ENCODE measurements at places on chromosomes 2 and 18.

- no peak for DNase-seq
Observed at GRCh38 chr18:21960189-21960588, 209.2 kb upstream of the GATA6 start.

DNA sequence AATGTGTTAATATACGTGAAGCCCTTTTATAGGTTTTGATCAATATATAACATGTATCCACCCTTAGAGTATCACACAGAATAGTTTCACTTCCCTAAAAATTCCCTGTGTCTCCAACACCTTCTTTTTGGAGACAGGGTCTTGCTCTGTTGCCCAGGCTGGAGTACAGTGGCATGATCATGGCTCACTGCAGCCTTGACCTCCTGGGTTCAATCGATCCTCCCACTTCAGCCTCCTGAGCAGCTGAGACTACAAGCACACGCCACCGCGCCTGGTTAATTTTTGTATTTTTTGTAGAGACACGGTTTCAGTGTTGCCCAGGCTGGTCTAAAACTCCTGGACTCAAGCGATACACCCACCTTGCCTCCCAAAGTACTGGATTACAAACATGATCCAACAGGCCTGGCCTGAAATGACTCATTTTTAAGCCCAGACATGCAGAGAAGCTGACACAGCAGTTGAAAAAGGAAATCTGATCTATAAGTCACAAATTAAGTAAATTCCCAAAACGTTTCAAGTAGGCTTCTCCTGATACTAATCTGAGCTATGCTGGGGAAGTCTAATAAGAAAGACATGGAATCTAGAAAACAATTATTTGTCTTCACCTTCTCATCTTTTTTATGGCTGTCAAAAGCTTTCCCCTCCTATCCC lies 2.9 kb downstream of the DUSP11 start:
- no peak for DNase-seq

GRCh38 chr2:16020389-16021008 lies 80.1 kb downstream of the MYCN start:
- DNase-seq: no peak

DNA sequence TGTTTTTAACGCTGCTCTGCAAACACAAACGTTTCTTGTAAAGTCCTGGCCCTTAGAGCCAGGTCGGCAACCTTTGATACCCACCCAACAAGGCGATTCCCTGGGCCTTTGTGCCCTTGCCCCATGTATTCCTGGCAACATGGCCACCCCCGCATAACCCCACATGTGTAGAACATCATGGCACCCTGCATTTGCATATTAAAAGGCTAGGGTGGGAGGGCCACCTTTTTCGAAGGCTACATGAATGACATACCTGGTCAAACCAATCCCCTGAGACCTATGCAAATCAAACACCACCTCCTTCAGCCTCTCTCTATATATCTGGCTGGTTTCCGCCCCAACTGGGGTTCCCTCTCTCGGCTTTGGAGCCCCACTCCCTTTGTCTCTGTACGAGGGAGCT lies 105.2 kb downstream of the MYO5B start:
- no peak for DNase-seq

DNA sequence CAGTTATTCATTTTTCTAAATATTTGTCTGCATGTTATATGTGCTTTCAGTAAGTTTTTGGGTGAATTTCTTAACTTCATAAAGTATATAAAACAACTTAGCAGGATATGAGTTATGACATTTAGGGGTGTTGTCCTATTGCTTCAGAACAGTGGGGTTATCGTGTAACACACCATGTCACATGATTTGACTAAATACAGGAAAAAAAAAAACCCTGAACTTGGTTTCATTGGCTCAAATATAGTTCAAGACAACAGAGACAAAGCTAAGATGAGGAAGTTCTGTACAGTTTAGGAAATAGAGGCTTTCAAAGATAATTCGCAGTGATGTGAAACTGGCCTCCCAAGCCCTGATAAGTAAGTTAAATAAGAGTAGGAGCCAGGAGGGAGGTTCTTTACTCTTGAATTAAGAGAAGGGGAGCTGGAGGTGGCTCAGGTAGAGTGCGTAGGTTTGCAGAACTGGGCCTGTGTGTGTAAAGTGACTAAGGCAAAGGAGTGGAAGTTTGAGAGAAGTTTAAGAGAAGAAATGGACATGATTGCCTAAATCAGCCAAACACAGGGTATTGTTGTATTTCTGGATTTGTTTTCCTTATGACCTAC lies 53.9 kb downstream of the LIMS1 start:
- no peak for DNase-seq

DNA sequence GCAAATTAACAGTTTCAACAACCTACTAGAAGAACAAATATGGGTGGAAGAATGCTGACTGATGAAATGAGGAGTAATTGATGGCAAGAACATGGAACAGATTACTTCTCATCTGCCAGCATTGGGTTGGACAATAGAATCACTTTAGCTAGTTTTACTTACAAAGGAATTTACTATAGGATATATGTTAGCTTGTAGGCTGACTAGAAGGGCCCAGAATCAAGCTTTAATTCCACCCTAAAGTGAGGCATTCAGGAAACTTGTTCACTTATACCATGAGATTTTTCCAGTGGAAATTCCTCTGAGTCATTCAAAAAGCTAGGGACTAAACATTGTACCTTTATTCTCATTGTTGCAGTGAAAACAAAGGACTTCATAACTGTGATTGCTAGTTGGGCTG lies 5.0 kb upstream of the ZSWIM2 start:
- no peak for DNase-seq

DNA sequence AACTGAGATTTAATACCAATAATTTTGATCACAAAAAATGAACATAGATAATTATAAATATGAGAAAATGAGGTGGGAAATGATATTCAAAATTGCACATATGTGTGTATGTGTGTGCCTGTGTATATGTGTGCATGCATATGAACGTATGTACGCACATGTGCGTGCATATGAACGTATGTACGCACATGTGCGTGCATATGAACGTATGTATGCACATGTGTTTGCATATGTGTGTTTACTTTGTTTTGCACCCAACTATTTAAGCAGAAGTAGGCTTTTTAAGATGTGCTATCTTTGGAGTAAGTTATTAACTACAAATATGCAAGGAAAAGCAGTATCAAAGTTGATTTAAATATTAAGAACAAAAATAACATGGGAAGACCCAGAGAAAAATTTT lies 484.3 kb downstream of the EPHA4 start:
- no peak for DNase-seq

GRCh38 chr2:69113627-69114026 lies 100.6 kb downstream of the ANTXR1 start:
- no peak for DNase-seq

DNA sequence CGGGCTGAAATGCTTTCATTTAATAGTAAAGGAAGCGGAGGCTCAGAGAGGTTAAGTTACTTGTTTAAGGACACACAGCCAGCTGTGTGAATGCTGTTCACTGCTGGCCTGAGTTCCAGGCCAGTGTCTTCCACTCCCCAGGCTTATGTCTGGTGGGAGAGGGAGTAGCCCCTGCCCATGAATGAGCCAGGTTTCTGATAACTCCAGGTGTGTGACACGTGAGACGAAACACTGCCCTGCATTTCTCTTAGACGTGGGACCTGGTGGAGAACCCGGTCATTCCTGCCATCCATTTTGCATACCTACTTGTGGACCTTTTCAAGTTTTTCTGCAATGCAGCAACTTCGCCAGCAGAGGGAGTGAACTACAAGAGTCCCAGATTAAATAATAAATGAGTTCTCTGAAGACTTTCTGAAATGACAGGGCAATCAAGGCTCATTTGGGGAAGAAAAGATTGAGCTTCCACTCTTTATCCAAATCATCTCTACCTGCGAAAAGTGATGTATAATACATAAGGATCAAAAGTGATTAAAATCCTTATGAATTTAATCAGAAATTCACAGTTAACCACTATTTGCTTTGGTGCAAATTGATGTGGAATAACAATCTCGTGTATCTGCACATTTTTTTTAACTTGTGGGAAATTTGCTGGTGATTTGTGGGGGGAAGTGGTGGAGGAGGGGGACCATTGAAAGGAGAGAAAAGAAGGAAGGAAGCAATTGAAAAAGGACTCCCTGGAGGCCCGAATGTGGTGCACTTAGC lies 79.4 kb upstream of the ASB18 start:
- DNase-seq: peak; percentile 29

DNA sequence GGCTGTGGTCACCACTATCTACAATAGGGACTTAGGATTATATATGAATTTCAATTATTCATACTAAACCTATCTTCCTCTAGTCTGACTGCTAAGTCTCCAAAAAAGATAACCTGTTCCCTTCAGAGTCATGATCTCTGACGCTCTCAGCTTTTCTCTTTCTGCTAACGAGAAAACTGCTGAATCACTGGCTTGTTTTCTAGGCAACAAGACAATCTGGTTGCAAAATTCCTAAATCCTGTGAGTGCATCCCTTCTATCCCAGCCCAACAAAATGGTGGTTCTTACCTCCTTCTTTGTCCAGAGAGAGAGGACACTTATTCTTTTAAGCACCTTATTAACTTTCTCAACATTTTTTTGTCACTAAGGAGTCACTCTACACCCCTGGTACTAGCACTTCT lies 312.3 kb upstream of the PKDCC start:
- no peak for DNase-seq

DNA sequence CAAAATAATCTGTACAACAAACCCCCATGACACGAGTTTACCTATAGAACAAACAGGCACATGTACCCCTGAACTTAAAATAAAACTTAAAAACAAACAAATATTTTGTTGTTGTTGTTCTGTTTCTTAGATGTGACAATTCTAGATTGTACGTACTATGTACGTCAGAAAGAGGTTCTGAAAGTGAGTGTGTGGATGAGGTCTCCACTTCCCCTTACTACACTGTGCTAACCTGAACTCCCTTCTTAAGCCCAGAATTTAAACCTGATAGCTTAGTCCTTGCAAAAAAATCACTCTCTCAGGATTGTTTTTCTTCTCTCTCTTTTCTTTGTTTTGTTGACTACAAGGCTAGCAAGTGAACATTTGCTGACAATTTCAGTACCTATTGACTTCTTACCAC lies 581.6 kb downstream of the LRRTM4 start:
- no peak for DNase-seq

- DNase-seq: no peak
Observed at GRCh38 chr18:434410-434809, 66.1 kb downstream of the COLEC12 start.

DNA sequence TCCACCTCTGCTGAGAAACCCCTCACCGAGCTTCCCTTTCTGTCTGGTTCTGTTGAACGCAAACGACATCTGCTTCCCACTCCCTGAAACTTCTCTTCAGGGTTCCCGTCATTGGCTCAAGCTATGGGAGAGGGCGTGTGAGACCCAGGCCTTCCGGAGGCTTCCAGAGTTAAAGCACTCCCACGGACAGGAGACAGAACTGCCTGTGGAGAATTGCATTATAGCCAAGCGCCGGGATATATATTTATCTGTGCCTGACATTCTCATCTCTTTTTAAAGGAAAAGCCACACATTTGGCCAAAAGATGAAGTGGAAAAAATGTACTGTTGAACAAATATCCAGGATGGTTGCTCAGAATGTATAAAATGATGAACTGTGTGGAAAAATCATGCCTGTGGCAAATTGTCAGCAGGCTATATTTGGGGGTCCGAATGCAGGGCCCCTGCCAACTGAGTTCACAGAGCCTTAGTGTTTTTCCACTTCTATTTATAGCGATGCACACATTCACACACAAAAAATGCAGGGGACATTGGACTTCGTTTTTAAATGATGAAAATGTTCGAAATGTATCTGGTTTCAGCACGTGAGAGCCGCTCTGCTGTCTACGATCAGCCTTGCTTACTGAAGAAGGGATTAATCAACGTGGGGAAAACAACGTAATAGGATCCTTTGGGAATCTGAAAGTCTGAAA lies 59.5 kb downstream of the E2F6 start:
- no peak for DNase-seq

GRCh38 chr2:213016984-213017351 lies 134.4 kb downstream of the IKZF2 start:
- DNase-seq: no peak

- DNase-seq: no peak
Observed at GRCh38 chr18:34740724-34741123, 30.6 kb downstream of the DTNA start.

- peak; percentile 54 for DNase-seq
Observed at GRCh38 chr2:201257956-201258665, 2.2 kb upstream of the CASP8 start.

DNA sequence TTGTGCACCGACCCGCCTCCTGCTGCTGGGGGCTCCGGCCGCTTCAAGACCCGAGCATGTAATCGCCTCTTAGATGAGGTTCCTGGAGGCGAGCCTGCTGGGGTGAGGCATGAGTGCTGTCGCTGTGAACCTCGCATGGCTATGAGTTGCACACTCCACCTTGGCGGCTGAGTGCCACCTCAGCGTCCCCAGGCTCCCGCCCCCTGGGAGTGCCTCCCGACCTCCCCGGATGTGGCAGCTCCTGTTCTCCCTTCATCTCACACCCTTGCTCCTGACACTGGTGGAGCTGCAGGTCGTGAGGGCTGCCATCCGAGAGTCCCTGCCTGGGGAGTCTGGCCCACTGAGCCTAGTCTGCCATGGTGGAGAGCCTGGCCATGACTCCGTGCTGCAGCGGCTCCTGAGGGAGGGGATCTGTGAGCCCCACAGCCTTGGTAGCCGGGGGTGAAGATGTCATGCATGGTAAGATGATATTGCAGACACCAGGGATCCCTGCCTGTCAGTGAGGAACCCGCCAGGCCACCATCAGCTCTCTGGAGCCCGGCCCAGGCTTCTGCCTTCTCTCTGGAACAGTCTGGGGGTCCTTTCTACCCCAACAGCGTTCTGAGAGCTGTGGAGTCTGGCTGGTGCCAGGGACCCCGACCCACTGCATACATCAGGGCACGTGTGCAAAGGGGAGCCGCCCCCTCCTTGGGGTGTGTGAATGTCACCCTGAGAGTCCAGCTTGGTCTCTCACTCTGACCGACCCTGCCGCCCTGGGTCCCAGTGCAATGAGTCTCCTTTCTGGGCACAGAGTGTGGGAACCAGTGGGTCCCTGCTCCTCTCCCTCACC lies 61.6 kb upstream of the HS6ST1 start:
- no peak for DNase-seq

GRCh38 chr2:105375001-105375561 lies 23.8 kb downstream of the FHL2 start:
- no peak for DNase-seq

DNA sequence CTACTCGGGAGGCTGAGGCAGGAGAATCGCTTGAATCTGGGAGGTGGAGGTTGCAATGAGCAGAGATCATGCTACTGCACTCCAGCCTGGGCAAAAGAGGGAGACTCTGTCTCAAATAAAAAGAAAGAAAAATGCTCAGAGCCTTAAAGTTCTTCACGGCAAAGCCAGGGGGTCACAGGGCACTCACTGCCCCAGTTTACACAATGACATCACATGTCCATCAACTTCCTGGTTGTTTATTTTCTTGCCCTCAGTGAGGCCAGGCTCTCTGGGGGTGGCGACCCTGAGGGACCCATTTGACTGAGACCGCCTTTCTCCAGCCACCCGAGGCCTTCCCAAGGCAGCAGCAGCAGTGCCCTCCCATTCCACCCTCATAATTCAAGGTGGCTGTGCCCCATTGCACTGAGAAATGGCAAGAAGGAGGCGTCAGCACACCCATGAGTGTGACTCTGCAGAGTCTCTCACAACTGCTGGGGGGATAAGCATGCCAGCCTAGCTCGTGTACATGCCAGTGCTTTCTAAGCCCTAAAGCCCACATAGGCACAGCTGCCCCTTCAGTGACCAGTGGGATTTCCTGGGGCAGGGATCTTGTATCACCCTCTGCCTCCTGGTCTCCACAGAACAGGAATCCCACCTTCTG lies 50.0 kb downstream of the SFXN5 start:
- DNase-seq: no peak
